ENCODE measurements at places on chromosomes 6 and 20.

DNA sequence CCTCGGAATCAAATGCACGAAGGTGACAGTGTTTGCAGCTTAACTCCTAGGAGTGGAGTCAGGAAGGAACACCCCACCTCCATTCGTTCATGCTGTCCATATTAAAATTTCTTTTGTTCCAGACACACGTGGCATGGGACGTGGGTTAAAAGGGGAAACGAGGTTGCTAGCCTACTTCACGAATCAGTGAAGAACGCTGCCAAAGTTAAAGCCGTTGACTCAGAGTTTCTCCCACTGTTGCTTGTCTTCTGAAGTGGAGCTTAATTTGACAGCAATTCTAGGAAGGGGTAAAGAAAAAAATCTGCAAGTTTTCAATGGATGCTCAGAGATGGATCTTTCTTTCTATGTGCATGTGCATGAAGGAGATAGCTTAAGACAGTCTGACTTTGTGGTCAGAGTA is 499.1 kb downstream of the CD83 start:
- DNase-seq: no peak

DNA sequence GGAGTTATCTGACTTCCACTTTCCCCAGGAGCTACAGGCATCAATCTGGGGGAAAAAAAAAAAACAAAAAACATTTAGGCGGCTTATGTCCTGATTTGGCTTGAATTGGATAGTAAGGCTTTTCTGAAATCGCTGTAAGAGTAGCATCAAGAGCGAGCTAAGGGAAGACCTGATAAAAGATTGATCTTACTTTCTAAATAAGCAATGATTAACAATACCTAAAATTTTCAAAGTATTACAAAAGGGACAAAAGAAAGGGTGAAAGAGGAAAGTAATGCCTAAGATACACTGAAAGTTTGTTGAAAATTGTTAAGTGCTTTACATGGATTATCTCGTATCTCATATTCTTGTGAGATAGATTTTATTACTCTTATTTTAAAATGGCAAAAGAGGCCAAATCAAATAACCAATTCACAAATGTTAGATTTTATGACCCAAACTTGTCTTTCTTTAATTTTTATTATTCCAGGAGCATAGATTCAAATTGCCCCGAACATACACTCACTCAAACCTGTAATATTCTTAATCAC is 106.4 kb upstream of the PRSS16 start:
- no peak for DNase-seq

- no peak for DNase-seq
These were observed 24.3 kb upstream of the FKBP1C start for GRCh38 chr6:63186970-63187369.

- no peak for DNase-seq
These were observed 29.7 kb upstream of the GFOD1 start for GRCh38 chr6:13517116-13517515.

- DNase-seq: no peak
These were observed 148.5 kb downstream of the FOXC1 start for GRCh38 chr6:1758076-1758679.

DNA sequence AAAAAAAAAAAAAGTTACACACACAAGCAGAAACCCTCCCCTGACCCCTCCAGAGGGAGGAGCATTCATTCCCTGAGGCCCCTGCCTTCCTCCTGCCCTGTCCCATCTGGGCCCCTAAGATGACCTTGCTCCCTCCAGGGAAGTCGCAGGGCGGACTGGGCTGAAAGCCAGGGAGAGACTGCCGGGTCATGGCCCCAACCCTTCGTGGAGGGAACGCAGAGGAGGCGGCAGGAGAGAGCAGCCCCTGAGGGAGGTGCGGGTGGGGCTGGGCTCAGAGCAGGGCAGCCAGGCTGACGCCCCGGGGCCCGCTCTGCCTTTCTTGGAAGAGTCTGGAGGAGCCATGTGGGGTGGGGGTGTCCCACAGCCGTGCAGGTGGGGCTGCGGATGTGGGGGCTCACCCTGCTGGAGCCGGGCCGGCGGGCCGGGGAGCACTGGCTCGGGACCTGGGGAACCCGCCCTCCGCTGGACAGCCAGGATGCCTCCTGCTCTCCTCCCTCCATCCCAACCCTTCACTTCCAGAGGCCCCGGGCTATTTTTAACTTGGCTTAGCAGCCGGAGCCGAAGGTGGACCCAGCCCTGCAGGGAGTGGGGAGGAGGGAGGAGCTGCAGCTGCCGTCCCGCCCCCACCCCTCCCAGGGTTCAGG is 15.0 kb upstream of the ABHD16B start:
- no peak for DNase-seq

DNA sequence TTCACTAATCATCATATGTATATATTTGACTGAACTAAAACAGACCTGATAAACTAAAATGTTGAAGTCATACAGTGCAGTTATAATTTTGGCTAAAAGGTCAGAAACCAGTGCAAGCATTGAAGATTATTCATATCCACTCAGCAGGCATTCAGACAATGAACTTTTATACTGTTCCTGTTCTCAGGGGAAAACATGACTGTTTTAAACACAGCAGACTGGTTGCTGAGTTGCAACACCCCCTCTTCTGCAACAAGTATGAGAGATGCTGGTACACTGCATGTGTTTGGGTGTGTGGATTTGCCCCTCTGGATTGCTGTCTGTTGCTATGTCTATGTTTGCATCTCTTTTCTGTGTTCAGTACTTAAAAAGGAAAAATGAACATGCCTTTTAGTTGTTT is 206.8 kb downstream of the EYA4 start:
- DNase-seq: no peak

DNA sequence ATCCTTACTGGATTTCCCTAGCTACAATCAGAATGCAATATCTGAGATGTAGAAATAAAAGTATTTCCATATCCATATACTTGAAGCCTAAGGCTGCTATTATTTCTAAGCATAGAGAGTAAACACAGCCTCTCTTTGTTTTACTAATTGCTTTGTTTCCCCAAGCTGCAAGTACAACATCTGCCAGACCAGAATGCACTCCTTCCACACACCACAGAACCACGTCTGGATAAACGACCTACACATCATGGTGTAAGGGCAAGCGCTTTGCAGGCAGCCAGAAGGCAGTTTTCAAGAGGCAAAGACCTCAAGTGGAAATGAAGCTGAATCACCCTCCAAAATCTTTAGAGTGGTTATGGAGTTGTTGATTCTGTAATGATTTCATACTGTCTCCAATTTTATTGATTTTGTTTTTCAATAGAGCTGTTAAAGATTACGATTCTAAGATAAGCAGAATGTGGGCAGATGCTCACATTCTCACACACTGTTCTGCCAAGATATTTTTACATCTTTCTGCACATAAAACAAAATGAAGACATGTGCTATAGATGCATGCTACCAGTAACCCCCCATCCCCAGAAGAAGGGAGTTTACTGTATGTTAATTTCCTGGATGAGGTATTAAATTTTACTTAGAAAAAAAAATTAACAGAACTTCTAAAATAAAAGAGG is 88.8 kb downstream of the THEMIS start:
- no peak for DNase-seq

GRCh38 chr6:162640756-162641155 is 86.8 kb downstream of the PRKN start:
- DNase-seq: no peak

DNA sequence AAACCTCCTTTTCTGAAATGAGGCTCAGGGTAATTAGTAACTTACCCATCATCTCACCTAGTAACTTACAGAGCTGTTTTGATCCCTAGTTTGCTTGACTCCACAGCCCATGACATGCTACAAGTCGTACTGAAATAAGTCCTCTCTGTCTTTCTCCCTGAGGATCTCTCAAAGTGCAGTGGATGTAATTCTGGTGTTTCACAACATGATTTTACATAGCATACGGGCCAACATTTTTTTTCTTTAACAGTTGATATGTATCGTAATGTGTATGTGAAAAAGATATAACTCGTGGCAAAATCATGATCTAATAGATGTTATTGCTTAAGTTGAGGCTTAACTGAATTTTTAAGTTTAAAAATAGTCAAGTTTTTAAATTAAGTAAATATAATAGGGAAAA is 45.0 kb downstream of the TSHZ2 start:
- DNase-seq: no peak

GRCh38 chr6:159880412-159880975 is 10.3 kb upstream of the MAS1 start:
- no peak for DNase-seq

DNA sequence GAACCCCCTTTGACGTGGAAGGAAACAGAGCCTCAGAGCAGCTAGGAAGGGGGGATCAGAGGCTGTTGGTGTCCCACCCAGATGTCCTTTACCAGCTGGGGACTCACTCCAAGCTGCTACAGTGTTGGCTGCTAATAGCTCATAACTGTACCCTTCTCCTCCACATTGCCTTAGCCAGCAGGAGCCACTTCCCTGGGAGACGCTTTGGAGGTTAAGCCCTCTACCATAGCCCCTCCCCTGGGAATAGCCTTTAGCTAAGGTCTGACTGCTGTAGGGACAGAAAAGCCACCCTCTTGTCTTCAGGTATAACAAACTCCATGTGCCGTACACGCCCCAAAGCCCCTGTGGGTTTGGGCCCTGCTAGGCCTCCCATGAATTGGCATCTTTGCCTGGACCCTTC is 238.6 kb downstream of the LRFN2 start:
- no peak for DNase-seq

GRCh38 chr20:59810449-59811187 is 122.8 kb downstream of the SYCP2 start:
- DNase-seq: no peak

DNA sequence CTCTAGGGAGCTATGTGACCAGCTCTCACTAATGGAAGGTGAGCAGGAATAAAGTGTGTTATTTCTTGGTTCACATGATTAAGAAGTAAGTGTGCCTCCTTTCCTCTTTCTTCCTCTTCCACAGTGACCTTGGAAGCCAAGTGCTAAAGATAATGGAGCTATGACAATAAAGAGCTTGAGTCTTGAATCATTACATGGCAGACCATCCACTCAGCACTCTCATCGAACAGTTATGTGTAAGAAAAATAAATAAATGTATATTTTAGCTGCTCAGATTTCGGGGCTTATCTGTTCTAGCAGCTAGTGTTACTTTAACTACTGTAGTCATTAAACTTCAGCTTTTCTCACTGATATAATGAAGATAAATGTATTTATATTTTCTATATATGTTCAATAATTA is 72.9 kb downstream of the HDGFL1 start:
- DNase-seq: no peak

GRCh38 chr6:135624402-135625295 is 127.1 kb upstream of the AHI1 start:
- no peak for DNase-seq

- DNase-seq: no peak
These were observed 50.0 kb downstream of the IL20RA start for GRCh38 chr6:136994782-136995181.

DNA sequence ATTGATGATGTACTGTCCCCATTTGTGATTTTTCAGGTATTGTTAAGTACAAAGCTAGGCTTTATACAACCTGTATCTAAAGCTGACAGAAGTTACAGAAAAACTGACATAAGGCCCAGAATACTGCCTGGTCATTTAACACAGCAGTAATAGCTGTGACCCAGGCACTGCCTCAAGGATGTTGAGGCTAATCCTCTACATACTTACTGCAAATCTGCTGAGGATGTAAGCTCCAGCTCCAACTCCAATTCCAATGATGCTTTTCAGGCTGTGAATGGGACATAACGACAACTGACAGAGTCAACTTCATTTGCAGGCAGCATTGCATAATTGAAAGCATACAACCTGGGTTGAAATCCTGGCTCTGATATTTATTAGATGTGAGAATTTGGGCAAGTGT is 36.3 kb upstream of the SLA2 start:
- DNase-seq: no peak

DNA sequence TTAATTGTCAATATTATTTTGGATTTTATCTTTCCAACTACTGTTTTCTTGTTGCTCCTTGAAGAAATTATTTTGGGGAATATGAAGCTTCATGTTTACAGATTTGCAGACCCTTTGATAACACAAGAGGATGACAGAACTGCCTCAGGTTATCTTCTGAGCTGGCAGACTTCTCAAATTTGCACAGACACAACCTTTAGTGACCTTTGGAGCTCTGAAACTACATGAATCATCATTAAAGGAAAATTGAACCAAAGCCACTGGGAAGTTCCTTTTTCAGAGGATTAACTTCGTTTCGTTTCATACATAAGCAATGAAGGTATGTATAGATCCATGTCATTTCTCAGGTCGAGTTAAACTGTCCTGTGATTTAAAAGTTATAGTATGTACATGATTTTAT is 85.9 kb downstream of the FBXO5 start:
- no peak for DNase-seq

All from stimulated activated CD4-positive, alpha-beta T cell treated with anti-CD3 and anti-CD28 coated beads, Interleukin-12 subunit alpha, Interleukin-12 subunit beta, amount 100 ng/mL, for 48 hours (primary cell).